Left cardiac atrium (tissue), 4 donors: ENCODE measurements at places on chromosomes 5 and 9. TPM values are rescaled to one million over a fixed set of nuclear protein-coding genes. Genes with fewer than 3 reads are reported as not detected.

DNA sequence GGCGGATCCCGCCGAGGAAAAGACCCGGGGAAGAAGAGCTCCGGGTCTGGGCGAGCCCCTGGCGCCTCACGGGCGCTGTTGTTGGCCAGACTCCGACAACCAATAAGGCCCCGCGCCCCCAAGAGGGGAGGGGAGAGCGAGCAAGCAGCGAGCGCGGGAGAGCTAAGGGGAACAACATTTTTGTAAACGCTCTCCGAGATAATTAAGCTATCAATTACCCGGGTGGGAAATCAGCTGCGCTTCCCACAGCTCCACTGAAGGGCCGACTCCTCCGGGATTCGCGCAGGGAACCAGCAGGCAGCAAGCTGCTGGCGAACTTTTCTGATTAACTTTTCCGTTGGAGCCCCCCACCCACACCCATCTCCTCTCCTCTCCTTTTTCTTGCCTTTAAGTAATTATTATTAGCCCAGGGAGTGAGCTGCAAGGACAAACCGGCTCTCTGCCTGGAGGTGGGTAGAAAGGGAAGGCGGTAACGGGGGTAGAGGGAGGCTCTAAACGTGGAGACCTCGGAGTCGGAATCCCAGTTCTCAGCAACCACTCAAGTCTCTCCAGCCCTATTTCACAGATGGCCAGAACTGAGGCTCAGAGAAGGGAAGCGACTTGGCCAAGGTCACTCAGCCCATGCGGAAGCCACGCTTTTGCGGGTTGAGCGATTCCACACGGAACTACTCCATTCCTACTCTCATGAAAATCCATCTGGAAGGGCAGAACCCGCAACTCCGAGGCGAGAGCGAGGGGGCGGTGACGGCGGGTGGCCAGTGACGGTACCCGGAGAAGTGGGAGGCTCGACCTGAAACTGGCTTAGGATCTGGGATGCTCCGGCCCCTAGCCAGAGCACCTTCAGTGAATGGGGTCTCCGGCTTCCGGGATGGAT lies 1.3 kb downstream of the ASTN2 start:
- peak; percentile 24 for DNase-seq

CER1 gene
- not detected for total RNA-seq

DNA sequence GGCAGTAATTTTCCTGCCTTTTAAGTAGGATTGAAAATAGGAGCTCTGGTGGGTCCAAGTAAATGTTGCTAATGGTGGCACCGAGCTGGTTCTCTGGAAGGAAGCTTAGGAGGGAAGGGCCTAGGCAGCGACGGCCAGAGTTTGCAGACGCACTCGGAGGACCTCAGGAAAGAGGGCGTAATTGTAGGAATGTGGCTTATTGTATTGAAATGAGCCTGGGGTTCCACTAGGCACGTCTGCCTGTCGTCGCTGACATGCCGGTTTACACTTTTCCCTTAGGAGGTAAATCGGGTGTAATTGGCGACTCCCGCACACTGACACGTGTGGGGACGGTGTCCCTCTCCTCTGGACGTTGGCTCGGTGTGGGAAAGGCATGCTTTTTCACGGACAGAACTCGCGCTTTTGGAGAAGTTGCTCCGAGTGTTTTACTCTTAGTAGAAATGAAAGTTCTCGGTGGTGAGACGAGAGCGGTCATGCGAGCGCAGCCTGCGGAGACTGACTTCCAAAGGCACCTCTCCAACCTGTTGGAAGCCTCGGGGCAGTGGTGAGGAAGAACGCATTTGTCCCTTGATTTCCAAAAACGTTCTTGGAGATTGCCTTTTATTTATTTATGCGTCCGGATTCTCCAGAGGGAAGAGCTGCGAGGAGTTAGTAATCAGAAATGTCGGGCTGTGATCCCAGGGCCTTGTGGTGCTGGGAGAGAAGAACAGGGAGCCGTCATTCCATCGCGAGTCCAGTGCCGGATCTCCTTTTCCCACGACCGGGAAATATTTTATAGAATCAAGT lies 1.3 kb downstream of the NR4A3 start:
- no peak for DNase-seq

- DNase-seq = no peak
Measured at GRCh38 chr5:102277144-102277543, 18.9 kb downstream of the SLCO4C1 start.

CNTNAP3 gene
- total RNA-seq = 16.4 TPM
